ENCODE measurements at places on chromosomes 13 and 19.

DNA sequence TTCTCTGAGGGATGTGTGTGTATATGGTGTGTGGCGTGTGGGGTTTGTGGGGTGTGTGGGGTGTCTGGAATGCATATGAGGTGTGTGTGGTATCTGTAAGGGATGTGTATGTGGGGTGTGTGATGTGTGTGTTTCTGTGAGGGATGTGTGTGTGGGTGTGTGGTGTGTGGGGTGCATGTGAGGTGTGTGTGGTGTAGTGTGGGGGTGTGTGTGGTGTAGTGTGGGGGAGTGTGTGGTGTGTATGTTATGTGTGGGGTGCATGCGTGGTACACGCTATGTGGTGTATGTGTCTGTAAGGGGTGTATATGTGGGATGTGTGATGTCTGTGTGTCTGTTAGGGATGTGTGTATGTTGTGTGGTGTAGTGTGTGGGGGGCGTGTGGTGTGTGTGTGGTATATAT lies 300.0 kb downstream of the FGF9 start:
- DNase-seq, result no peak

DNA sequence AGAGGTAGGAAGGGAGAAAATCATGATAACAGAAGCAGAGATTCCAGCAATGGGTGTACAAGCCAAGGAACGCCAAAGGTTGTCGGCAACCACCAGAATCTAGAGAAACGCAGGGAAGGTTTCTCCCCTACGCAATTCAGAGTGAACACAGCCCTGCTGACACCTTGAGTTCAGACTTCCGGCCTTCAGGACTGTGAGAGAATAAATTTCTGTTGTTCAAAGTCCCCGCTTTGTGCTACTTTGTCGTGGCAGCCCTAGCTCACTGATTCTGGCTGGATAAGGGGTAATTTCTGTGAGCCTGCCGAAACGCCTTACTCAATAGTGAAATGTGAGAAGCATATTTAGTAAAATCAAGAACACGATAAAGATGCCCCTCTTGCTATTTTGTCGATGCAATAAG lies 5.3 kb upstream of the CLEC4G start:
- no peak for DNase-seq

DNA sequence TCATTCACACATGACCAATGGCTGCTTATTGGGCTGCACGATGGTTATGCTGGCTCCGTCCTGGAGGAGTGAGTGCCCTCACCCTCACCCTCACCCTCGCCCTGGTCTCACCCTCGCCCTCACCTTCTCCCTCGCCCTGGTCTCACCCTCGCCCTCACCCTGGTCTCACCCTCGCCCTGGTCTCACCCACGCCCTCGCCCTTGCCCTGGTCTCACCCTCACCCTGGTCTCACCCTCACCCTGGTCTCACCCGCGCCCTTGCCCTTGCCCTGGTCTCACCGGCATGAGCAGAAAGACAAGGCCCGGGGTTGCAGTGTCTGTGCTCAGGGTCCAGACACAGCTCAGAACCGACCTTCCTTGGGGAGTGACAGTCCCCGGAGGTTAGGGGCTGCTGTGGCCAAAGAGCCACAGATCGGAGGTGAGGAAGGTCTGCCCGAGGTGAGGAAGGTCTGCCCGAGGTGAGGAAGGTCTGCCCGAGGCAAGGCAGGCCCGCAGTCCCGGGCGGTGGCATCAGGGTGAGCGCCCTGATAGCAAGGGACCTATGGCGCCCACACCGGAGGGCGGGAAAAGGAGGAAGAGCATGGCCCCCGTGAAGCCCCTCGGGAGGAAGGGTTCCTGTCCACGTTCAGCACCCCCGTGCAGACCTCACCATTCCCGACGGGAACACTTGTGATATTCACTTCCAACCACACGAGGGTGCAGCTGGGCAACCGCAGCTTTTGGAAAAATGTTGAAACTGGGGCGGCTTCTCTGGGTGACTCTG lies 65.6 kb downstream of the MCF2L start:
- DNase-seq, result no peak

GRCh38 chr19:52524086-52524485 lies 3.4 kb upstream of the ZNF808 start:
- DNase-seq, result no peak

DNA sequence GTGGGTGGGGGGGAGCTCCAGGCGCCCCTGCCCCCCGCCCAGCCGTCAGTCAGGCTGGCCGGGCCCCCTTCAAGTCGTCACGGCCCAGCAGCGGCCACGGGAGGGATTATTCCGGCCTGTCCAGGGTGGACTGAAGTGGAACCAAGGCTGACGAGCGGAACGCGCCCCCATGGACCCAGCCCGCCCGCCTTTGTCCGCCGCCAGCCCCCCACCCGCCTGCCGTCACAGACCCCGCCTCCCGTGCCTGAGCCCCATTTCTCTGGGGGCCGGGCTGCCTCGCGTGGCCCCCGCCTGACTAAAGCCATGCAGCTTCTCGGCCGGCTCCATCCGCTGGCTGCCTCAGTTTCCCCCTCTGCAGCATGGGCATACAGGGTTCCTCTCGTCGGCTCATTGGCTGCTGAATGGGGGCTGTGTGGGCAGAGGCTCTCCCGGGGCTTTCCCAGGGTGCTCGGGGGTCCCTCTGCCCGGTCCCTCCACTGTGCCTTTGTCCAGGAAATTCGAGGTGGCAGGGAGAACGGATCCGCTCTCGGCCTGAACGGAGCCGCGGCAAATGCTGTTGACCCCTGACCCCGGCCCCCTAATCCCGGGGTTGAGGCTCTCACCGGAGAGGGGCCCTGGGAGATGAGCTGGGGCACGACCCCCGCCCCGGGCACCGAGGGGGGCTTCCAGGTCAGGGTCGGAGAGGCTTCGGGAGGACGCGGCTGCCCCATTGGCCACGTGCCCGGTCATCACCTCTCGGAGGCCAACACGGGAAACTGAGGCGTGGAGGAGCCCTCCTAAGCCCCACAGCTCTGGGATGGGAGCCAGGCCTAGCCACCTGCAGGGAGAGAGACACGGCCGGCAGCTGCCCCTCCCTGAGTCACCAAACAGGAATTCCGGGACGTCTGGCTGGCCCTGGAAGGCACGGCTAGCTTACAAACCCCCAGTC lies 27.4 kb downstream of the EFNA2 start:
- DNase-seq, result no peak

- no peak for DNase-seq
These were observed 3.3 kb downstream of the GNA11 start for GRCh38 chr19:3097442-3097871.

DNA sequence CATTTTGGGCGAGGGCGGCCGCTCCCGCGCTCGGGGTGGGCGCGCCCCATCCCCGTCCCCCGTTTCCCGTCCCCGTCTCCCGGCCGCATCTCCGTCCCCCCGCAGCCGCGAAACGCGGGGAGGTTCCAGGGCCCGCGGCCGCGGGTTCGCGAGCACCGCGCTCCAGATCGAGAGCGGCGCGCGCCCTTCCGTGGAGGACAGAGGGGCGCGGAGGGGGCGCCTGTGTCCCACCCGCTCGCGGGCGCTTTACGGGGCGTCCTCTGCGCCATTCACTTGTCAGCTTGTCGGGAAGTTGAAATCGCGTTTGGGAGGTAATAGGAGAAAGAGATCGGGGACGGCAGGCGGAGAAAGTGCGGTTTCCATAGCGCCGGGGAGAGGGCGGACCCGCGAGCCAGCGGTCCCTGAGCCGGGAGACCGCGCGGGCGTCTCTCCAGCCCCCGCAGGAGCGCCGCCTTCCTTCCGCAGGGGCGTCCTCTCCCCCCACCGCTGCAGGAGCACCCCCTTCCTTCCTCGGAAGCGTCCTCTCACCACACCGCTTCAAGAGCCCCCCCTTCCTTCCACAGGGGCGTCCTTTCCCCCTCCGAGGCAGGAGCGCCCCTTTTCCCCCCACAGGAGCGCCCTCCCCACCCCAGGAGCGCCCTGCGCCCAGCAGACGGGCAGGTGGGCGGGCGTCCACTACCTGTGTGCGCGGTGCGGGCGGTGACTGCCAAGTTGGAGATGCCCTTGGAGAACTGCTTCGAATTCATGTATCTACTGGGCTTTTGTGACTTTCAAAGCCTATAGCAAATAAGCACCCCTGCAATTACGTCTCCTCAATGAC lies 962 bp upstream of the IRS2 start:
- DNase-seq, result no peak

DNA sequence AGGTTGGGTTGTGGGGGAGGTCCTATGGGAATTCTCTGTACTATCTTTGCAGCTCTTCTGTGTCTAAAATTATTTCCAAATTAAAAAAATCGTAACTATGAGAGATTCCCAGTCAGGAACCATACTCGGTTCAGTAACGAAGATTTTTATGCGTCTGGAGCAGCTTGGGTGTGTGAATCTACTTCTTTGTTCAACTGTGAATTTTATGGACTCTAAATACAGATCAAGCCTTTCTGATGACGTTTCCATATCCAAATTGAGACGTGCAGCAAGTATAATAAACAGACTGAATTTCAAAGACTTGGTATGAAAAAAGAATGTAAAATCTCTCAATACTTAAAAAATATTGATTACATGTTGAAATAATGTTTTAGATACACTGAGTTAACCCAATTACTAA lies 30.9 kb downstream of the MLLT1 start:
- DNase-seq, result no peak

GRCh38 chr13:98325724-98326123 lies 148.7 kb upstream of the RNF113B start:
- no peak for DNase-seq

DNA sequence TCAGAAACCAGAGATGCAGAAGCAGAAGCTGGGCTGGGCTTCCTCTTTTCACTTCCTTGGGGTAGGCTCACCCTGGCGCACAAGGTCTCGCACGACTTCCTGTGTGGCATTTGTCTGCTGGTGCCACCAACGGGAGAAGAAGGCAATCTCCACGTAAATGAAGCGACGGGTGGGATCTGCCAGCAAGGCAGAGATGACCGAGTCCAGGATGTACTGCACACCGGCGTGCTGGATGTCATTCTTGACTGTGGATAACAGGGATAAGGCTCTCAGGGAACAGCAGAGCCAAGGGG lies 1.3 kb downstream of the MAN2B1 start:
- DNase-seq, result no peak

GRCh38 chr13:112525356-112525945 lies 62.5 kb downstream of the TUBGCP3 start:
- no peak for DNase-seq

- DNase-seq, result no peak
These were observed 2.5 kb upstream of the PLEKHF1 start for GRCh38 chr19:29662604-29663404.

GRCh38 chr13:25421612-25422011 lies 49.8 kb downstream of the ATP8A2 start:
- no peak for DNase-seq

- no peak for DNase-seq
These were observed 170.0 kb upstream of the KL start for GRCh38 chr13:32845952-32846950.

DNA sequence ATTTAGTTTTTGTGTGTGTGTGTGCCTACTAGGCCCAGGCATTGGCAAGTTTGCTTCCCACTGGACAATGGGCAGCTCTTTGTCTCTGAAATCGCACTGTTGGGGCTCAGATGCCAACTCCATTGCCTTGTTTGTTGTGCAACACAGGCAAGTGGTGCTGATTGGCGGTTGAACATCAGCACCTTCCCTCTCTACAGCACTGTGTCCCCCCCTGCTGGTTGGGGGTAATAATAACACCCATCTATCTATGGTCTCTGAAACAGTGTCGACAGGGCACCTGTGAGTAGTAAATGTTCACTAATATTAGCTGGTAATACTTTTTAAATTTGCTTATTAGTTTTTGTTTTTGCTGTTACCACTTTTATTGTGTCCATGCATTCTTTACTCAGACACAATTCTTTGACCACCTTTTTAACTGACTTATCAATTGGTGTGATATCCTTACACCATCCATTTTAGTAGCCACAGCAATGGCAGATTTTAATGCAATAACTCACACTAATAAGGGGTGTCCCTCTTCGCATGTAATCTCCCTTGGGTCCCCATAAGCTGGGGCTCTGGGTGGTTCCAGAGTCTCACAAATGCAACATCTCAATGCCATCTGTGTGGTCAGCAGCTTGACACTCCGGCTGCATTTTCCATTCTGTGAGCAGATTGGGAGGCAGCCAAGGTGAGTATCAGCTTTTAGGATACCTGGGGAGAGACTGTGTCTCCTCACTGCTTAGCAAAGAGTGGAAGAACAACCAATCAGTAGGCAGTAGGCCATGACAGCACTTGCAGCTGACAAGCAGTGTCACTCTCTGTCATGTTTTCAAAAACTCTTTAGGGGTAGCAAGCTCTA lies 47.7 kb upstream of the UQCRFS1 start:
- no peak for DNase-seq

GRCh38 chr13:20065516-20065915 lies 95.3 kb downstream of the GJA3 start:
- no peak for DNase-seq

DNA sequence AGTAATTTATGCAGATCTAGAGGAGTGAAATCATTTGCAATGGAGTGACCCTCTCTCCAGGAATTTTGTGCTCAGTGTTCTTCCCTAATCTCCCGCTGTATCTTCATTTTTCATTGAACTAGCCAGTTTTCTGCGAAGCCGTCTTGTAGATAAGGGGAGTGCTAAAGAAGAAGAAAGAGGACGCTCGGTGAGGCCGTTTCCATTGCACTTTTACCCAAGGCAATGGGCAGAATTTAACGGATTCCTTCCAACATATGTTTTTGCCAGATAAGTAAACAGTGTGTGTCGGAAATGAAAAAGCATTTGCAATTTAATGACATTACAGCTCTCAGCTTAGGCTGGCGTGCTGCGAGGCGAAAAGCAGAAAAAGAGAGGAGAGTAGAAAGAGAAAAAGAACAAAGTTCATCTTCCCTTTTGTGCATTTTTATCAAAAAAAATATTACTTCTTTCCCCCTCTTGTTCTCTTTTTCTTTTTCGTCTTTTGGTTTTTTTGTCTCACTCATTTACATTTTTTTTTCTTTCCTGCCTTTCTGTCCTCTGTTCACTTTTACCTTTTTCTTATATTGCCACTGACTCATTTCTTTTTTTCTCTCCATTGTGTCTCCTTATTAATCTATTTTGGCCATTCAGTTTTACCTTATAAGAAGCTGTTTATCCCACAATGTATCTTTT lies 49.9 kb downstream of the SOX21 start:
- no peak for DNase-seq

- DNase-seq, result no peak
These were observed 324.0 kb downstream of the SHISA2 start for GRCh38 chr13:25727810-25728209.

DNA sequence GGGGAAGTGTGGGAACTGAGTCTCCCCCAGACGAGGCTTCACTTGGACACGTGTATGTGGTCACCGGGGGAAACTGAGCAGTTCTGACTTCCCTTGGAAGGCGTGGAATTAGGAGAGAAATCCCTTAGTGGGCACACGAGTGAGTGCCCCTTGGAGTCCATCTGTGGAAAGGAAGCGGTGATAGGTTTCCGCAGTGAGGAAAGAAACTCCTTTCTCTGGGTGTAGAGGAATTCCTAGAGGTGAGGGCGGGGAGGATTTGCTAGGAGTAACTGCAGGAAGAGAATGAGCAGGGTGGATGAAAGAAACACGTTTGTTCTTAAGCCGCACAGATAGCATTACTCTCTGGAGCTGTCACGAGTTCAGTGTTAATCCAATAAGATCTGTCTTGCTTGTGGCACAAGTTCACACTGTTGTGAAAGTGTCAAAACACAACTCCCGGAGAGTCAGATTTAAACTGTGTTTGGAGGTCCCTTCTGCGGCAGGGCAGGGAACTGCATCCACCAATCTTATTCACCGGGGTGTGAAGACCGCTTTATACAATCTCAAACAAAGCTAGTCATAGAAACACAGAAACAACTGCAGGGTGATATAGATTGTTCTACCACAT lies 1.2 kb downstream of the KL start:
- no peak for DNase-seq
